CD4-positive, CD25-positive, alpha-beta regulatory T cell (primary cell): ENCODE measurements at places on chromosomes 2 and 18.

- no peak for DNase-seq
These were observed 81.7 kb downstream of the SEPTIN10 start for GRCh38 chr2:109531896-109532727.

DNA sequence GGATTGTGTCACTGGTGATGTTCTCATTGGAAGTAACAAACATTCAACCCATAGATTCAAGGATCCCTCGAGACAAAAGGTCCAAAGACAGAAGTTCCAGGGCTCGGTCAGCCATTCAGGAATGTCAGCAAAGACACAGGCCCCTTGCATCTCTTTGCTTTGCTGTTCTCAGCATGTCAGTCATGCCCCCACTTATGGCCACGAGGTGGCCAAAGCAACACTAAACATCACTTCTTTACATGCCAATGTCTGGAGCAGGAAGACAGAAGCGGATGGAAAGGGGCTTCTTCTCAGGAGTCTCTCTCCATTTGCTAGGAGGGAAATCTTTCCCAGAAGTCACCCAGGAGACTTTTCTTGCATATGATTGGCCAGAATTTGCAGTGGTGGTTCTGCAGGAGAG is 191.6 kb upstream of the SP5 start:
- no peak for DNase-seq

DNA sequence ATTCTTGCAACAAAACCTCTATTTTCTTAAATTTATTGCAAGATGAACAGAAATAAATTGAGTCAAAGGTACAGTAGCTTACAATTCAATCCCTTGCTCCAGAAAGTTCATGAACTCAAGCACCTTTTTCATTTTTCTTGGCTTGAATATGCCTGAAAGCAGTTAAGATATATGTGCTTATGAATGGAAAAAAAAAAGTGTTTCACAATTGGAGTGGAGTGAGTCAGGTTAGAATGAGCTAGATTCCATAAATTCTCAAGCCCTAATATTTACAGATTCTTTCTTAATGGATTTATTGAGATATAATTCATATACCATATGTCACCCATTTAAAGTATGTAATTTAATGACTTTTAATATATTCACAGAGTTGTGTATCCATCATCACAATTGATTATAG is 39.6 kb upstream of the NEMP2 start:
- DNase-seq: no peak

- no peak for DNase-seq
These were observed 107.8 kb downstream of the LYPD1 start for GRCh38 chr2:132562245-132562644.

DNA sequence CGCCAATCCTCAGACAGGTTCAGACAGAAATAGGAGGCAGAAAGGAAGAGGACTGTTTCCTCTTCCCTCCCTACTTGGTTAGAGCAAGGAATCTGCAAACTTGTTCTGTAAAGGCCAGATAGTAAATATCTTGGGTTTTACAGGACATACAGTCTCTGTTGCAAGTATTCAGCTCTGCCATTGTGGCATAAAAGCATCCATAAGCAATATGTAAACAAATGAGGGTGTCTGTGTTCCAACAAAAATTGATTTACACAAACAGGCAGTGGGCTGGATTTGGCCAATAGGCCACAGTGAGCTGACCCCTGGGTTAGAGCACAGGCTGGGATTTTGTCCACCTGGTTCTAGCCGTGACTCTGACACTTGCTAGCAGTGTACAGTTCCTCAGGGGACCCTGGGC is 89.4 kb downstream of the NRP2 start:
- DNase-seq: no peak

GRCh38 chr18:1578505-1578904 is 673.8 kb downstream of the ADCYAP1 start:
- no peak for DNase-seq

DNA sequence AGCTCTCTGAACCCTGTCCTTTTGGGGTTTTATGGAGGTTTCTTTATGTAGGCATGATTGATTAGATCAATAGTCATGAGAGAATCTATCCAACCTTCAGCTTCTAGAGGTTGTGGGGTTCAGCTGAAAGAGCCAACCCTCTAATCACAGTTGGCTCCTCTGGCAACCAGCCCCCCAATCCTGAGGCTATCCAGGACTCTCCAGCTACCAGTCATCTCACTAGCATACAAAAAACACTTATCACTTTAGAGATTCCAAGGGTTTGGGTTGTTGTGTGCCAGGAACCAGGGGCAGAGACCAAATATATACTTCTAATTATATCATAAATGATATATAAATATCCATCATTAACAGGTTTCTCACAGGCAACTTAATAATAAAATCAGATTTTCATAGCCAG is 11.7 kb downstream of the WDPCP start:
- DNase-seq: no peak

GRCh38 chr2:18703555-18703954 is 114.2 kb upstream of the NT5C1B start:
- no peak for DNase-seq

GRCh38 chr2:55581874-55582547 is 35.4 kb downstream of the PPP4R3B start:
- DNase-seq: no peak

GRCh38 chr2:167057446-167057845 is 169.2 kb downstream of the XIRP2 start:
- no peak for DNase-seq
